ENCODE measurements at places on chromosomes 6 and 20.

- no peak for DNase-seq
Measured at GRCh38 chr20:58231683-58232082, 3.2 kb upstream of the ANKRD60 start.

DNA sequence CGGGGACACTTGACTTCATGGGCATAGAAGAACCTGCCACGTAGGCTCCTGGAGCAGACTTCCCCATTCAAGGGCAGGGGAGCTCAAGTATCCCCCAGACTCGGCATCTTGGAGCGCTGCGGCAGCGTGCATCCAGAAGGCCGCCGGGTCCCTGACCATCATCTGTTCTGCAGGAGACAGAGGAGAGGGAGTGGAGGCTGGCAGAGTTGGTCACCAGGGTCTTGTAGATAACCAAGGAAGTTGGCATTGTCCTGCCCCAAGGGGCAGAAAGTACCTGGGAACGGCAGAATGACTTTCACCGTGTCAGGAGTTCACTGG lies 82.8 kb downstream of the TCP11 start:
- DNase-seq = no peak

- DNase-seq = no peak
Measured at GRCh38 chr6:63322981-63323380, 3.2 kb upstream of the LGSN start.

DNA sequence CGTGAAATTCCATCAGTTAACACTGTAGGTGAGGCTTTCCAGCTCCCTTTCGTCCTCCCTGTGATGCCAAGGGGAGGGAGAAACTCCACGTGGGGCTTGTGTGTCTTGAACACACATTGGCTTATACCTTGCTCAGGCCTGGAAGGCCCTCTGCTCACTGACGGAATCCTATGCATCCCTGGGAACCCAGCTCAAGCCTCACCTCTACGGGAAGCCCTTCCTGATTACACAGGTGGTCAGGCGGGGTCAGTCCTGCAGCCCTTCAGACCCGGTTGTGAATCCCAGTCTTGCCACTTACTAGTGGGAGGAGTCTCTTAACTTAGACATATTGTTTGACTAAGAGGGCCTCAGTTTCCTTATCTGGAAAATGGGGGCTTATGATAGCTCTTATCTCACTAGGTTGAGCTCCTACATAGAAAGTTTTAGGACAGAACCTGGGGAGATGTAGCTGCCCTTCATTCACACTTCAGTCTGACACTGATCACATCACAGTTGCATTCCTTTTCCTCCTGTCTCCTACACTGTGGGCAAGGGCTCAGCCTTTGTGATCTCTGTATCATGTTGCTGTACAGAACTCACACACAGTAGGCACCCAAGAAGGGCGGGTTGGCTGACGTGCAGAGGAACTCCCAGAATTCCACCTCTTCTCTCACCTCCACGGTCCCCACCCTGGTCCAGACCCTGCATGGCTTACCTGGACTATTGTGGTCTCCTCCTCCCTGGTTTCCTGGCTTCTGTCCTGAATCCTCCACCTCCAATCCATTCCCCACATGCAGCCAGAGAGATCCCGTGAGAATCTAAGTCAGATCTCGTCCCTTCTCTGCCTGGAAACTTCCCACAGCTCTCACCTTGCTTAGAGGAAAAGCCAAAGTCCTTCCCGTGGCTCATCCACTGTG lies 129.6 kb downstream of the CEBPB start:
- no peak for DNase-seq

DNA sequence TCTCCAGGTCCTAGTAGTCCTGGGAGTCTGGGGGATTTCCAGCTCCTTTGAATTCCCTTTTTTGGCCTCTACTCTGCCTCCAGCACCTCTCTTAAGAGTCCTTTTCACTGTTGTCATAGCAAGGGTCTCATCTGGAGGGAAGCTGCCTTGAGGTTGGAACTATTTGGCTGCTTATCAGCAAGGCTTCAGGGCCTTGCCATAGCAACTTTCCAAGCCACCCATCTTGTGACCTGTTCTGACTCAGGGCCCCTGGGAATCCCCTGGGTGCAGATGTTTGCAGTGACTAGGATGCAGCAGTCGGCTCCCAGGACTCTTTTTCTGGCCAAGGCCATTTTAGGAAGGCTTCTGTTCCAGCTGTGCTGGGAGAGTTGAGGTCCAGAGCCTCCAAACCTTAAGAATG lies 12.4 kb downstream of the PKIG start:
- DNase-seq = peak; percentile 17

GRCh38 chr20:56625837-56626236 lies 3.3 kb upstream of the TFAP2C start:
- DNase-seq = no peak

GRCh38 chr6:133809406-133809805 lies 79.5 kb upstream of the TCF21 start:
- DNase-seq = no peak

- no peak for DNase-seq
Measured at GRCh38 chr6:89310929-89311328, 4.2 kb downstream of the GABRR2 start.

- no peak for DNase-seq
Measured at GRCh38 chr20:2255926-2256531, 39.8 kb upstream of the TGM3 start.
